ENCODE measurements at places on chromosomes 13 and 19. TPM values are rescaled to one million over a fixed set of nuclear protein-coding genes. Genes with fewer than 3 reads are reported as not detected.

Gene GPR4
- polyA plus RNA-seq: 0.66 TPM

GRCh38 chr13:110368408-110368807, 61.3 kb downstream of the COL4A2 start:
- DNase-seq: no peak
- H3K27me3 ChIP-seq: no peaks in the 10 kb centered on the region
- H3K27ac ChIP-seq: no peak overlapping the region
- H3K4me3 ChIP-seq: no peak overlapping the region
- H3K36me3 ChIP-seq: no peaks in the 10 kb centered on the region

DNA sequence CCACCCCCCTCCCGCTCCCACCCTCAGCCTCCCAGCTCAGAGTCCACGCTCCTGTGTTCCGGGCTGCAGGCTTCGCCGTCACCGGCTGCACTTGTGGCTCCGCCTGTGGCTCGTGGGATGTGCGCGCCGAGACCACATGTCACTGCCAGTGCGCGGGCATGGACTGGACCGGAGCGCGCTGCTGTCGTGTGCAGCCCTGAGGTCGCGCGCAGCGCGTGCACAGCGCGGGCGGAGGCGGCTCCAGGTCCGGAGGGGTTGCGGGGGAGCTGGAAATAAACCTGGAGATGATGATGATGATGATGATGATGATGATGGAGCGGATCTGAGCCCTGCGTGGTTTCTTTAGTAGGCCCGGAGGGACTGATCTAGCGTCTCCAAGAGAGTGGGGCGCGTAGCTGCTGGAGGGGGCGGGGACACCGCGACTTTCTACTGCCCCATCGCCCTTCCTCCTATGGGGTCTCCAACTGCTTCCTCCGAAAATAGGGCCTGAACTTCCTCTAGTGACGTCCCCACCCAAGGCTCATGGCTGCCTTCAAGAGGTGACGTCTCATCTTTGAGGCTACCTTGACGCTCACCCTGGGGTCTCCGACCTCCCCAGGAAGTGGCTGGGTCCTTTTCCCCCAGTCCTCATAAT, 1.4 kb downstream of the RETN start:
- DNase-seq: peak; percentile 40
- peaks cover 31% of the 10 kb centered on the region for H3K27me3 ChIP-seq
- no peak overlapping the region for H3K27ac ChIP-seq
- no peaks in the 10 kb centered on the region for H3K4me1 ChIP-seq

- no peak for DNase-seq
- no peaks in the 10 kb centered on the region for H3K36me3 ChIP-seq
- H3K27ac ChIP-seq: no peak overlapping the region
- H3K4me1 ChIP-seq: no peaks in the 10 kb centered on the region
- H3K4me3 ChIP-seq: no peak overlapping the region
These were observed 330.2 kb downstream of the MZT1 start for GRCh38 chr13:72397265-72397664.

DNA sequence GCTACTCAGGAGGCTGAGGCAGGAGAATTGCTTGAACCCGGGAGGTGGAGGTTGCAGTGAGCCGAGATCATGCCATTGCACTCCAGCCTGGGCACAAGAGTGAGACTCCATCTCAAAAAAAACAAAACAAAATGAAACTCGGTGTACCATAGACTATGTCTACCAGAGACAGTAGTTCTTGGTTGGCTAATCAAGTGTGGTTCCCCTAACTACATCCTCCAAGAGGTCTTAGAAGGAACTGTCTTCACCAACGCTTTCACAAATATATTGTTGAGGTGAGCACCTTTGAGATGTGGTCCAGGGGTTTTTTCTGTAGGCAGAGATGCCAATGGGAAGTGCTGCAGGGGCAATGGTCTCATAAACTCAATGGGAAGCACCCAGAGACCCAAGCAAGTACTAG, 48.0 kb downstream of the RFC3 start:
- no peak for DNase-seq
- H3K36me3 ChIP-seq: no peaks in the 10 kb centered on the region
- H3K4me3 ChIP-seq: no peak overlapping the region
- H3K27me3 ChIP-seq: no peaks in the 10 kb centered on the region

DNA sequence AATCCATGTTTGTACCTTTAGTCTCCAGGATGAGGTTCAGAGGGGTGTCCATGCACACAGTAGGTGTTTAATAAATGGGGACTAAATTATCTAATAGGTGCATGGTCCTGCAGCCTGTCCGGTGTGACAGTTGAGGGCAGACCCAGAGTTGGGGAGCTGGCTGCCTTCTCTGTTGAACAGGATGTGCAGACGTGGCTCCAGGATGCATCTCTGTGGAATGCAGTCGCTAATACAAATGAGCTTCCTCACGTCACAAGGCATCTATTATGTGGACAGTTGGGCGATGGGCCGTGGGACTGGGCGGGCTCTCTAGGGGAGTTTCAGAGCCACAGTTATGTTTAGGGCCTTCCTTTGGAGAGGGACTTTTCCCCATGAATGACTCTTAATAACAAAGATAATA, 71.0 kb downstream of the SIPA1L3 start:
- H3K27me3 ChIP-seq: no peaks in the 10 kb centered on the region
- no peak overlapping the region for H3K4me3 ChIP-seq
- DNase-seq: no peak

DNA sequence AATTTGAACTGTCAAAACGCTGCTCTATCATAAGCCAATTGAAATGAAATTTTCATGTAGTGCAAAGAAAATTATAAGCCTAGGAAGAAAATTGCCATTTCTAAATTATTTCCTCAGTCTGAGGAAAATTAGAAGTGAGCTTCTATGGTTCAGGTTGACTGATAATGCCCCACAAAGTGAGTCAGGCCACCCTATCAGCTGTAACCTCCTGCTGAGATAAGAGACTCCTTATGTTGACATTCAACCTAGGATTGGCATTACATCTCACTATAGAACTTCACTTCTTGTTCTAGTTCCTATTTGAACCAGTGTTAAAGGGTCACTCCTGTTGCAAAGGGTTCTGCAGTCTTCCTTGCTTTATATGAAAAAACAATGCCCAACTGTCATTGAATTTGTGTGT, 32.6 kb upstream of the RFC3 start:
- no peaks in the 10 kb centered on the region for H3K4me1 ChIP-seq
- H3K36me3 ChIP-seq: no peaks in the 10 kb centered on the region
- no peak for DNase-seq
- H3K4me3 ChIP-seq: no peak overlapping the region
